ENCODE measurements at places on chromosomes 1 and 21. TPM values are rescaled to one million over a fixed set of nuclear protein-coding genes. Genes with fewer than 3 reads are reported as not detected.

SLC9A1 gene
- total RNA-seq: 17.6 TPM

OR2T11 gene
- not detected for total RNA-seq

CELA2A gene
- not detected for total RNA-seq

- no peak overlapping the region for H3K27ac ChIP-seq
- H3K27me3 ChIP-seq: no peaks in the 10 kb centered on the region
- no peak for DNase-seq
- no peaks in the 10 kb centered on the region for H3K4me1 ChIP-seq
Measured at GRCh38 chr1:27596986-27597385, 7.0 kb downstream of the AHDC1 start.

- H3K36me3 ChIP-seq: no peaks in the 10 kb centered on the region
- DNase-seq: no peak
- no peaks in the 10 kb centered on the region for H3K27me3 ChIP-seq
- peaks cover 2% of the 10 kb centered on the region for H3K4me1 ChIP-seq
Measured at GRCh38 chr1:206722751-206723461, 38.2 kb downstream of the MAPKAPK2 start.

GRCh38 chr1:211637066-211637465 is 38.4 kb downstream of the NEK2 start:
- no peak for DNase-seq
- H3K36me3 ChIP-seq: no peaks in the 10 kb centered on the region
- no peaks in the 10 kb centered on the region for H3K27me3 ChIP-seq
- H3K4me1 ChIP-seq: no peaks in the 10 kb centered on the region

GRCh38 chr1:185489406-185489805 is 172.4 kb upstream of the IVNS1ABP start:
- no peak overlapping the region for H3K4me3 ChIP-seq
- no peaks in the 10 kb centered on the region for H3K36me3 ChIP-seq
- no peak overlapping the region for H3K27ac ChIP-seq
- DNase-seq: no peak

DNA sequence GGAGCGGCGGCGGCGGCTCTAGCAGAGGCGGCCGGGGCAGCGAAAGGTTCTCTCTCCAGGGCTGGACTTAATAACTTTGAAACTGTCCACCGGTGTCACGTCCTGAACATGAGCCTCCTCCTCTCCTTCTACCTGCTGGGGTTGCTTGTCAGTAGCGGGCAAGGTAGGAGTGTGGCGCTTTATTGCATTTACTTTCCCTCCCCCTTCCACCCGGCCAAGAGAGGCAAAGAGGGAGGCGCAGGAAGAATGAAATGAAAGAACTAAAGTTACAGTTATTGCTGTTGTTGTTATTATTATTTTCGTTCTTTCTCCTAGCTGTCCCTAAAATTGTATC is 214 bp downstream of the NCAM2 start:
- H3K27me3 ChIP-seq: no peaks in the 10 kb centered on the region
- H3K27ac ChIP-seq: no peak overlapping the region
- H3K4me3 ChIP-seq: peak overlapping the region; percentile 6
- no peaks in the 10 kb centered on the region for H3K36me3 ChIP-seq
- H3K4me1 ChIP-seq: no peaks in the 10 kb centered on the region

GRCh38 chr1:159646687-159647086 is 59.1 kb downstream of the APCS start:
- no peaks in the 10 kb centered on the region for H3K36me3 ChIP-seq
- DNase-seq: no peak
- H3K27ac ChIP-seq: no peak overlapping the region
- no peaks in the 10 kb centered on the region for H3K4me1 ChIP-seq
- H3K4me3 ChIP-seq: no peak overlapping the region

GPR153 gene
- 17.0 TPM for total RNA-seq

DNA sequence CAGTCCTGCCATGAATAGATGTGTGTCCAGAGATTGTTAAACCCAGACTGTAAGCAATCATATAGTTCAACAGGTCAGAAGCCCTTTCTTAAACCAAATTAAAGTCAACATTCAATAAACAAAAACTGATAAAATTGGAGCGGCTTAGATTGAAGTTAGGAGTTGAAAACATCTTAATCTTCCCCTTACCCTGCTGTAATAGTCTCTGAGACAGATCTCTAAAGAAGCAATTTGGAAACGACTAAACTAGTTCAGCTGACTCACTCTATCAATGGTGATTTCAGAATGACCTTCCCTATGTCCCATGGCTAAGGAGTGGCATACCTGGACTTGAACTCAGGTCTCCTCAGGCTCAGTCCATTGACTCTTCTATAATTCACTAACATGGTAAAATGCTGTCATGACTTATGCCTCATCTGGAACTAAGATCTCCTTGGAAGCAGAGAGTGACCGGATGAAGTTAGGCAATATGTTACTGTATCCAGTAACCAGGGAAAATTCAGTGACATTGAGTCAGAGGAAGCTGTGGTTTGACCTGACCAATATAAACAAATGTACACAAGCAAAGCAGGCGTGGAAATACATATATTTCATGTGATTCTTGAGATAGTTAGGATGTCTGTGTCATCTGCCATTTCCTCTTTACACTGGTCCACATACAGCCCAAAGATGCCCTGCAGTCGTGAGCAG is 30.1 kb downstream of the SGIP1 start:
- no peaks in the 10 kb centered on the region for H3K27me3 ChIP-seq
- peak overlapping the region; percentile 28 for H3K27ac ChIP-seq
- H3K4me1 ChIP-seq: peaks cover 7% of the 10 kb centered on the region
- H3K4me3 ChIP-seq: no peak overlapping the region

- H3K27ac ChIP-seq: no peak overlapping the region
- no peak for DNase-seq
- H3K36me3 ChIP-seq: no peaks in the 10 kb centered on the region
- no peaks in the 10 kb centered on the region for H3K4me1 ChIP-seq
Measured at GRCh38 chr1:40844079-40844478, 18.1 kb downstream of the CITED4 start.

GRCh38 chr1:204442376-204443259 is 31.0 kb upstream of the PPP1R15B start:
- peaks cover 8% of the 10 kb centered on the region for H3K4me1 ChIP-seq
- no peak overlapping the region for H3K27ac ChIP-seq
- H3K36me3 ChIP-seq: no peaks in the 10 kb centered on the region
- H3K27me3 ChIP-seq: no peaks in the 10 kb centered on the region
- DNase-seq: no peak

GRCh38 chr1:177444997-177445746 is 274.4 kb downstream of the BRINP2 start:
- no peak overlapping the region for H3K4me3 ChIP-seq
- H3K36me3 ChIP-seq: no peaks in the 10 kb centered on the region
- no peak for DNase-seq
- no peak overlapping the region for H3K27ac ChIP-seq
- H3K27me3 ChIP-seq: no peaks in the 10 kb centered on the region
- no peaks in the 10 kb centered on the region for H3K4me1 ChIP-seq

- no peaks in the 10 kb centered on the region for H3K36me3 ChIP-seq
- H3K27me3 ChIP-seq: no peaks in the 10 kb centered on the region
- H3K4me3 ChIP-seq: no peak overlapping the region
- H3K4me1 ChIP-seq: no peaks in the 10 kb centered on the region
Measured at GRCh38 chr1:199687321-199687720, 340.2 kb upstream of the NR5A2 start.

DNA sequence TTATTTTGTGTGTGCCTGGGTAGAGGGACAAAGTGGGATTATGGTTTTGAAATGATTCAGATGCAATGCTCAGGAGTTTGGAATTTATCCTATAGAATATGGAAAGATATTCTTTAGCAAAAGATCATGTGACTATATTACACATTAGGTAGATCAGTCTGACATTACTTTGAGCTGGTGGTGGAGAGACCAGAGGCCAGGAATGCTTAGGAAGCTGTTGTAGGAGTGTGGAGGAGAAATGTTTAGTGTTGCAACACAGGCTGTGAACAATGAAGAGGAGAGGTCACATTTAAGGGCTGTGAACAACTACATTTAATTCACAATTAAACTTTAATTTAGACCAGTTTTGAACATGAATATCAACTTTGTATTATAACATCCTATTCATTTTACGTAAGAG is 45.3 kb upstream of the PODN start:
- no peak overlapping the region for H3K27ac ChIP-seq
- H3K27me3 ChIP-seq: no peaks in the 10 kb centered on the region
- H3K4me3 ChIP-seq: no peak overlapping the region
- no peak for DNase-seq

MMP23B gene
- total RNA-seq: 74.5 TPM

DNA sequence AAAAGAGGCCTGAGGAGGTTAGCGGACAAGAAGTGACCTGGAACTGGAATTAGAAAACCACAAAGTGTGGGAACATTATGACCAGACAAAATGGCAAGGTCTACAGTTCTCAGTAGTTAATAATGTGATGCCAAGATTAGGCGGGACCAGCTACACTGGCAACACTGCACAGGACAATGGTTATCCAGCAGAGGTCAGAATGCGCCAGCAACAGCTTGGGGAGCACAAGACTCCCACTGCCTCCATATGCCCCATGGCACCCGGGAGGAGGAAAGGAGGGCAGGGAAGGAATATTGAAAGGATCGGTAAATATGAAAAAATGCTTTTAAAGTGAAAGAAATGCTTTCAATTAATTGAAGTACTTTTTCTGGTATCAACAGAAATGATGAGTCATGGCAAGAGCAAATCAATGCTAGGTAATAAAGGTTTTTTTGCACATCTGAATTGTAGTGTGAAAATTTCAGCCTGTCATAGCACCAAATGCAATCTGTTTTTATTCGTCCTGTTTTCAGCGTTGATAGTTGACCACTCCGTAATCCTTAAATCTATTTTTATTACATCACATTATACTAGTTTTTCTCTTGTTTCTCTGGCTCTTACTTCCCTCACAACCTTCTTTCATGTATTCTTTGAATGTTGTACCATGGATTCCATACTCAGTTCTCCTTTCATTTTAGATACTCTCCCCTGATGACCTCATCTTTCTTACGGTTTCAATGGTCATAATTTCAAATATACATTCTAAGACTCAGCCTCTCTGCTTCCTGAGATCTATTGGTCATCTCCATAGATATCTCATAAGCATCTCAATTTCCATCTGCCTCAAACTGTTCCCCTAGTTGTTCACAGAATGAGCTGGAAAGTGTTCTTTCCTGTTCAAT is 30.7 kb downstream of the VCAM1 start:
- H3K4me1 ChIP-seq: no peaks in the 10 kb centered on the region
- H3K4me3 ChIP-seq: no peak overlapping the region
- no peaks in the 10 kb centered on the region for H3K36me3 ChIP-seq
- no peak overlapping the region for H3K27ac ChIP-seq
- no peak for DNase-seq

DNA sequence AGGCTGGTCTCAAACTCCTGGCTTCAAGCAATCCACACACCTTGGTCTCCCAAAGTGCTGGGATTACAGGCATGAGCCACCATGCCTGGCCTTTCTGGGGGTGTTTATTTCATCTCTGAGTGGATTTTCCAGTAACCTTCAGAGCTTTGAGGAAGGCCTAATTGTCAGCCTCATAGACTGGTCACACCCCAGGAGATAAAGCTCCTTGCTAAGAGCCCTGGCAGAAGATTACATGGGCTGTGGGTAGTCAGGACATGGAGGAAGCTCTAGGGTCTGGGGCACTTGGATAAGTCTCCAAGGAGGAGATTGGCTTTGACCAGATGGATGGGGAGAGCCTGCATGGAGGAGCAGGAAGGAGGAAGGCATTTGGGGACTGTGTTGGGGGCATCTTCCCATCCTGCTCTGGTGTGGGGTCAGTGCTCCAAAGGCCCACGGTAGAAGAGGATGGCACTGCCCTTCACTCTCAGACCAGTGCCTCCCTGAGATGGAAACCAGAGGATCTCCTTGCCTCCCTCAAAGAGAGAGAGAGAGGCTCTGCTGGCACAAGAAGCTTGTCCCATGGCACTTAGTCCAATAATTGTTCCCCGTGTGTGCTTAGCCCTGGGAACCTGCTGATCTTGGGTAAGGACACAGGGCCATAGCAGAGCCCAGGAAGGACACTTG is 14.7 kb upstream of the GSTM4 start:
- H3K36me3 ChIP-seq: no peaks in the 10 kb centered on the region
- no peaks in the 10 kb centered on the region for H3K4me1 ChIP-seq
- no peak overlapping the region for H3K4me3 ChIP-seq
- no peaks in the 10 kb centered on the region for H3K27me3 ChIP-seq
- peak; percentile 30 for DNase-seq

LCE1F gene
- total RNA-seq: not detected

DNA sequence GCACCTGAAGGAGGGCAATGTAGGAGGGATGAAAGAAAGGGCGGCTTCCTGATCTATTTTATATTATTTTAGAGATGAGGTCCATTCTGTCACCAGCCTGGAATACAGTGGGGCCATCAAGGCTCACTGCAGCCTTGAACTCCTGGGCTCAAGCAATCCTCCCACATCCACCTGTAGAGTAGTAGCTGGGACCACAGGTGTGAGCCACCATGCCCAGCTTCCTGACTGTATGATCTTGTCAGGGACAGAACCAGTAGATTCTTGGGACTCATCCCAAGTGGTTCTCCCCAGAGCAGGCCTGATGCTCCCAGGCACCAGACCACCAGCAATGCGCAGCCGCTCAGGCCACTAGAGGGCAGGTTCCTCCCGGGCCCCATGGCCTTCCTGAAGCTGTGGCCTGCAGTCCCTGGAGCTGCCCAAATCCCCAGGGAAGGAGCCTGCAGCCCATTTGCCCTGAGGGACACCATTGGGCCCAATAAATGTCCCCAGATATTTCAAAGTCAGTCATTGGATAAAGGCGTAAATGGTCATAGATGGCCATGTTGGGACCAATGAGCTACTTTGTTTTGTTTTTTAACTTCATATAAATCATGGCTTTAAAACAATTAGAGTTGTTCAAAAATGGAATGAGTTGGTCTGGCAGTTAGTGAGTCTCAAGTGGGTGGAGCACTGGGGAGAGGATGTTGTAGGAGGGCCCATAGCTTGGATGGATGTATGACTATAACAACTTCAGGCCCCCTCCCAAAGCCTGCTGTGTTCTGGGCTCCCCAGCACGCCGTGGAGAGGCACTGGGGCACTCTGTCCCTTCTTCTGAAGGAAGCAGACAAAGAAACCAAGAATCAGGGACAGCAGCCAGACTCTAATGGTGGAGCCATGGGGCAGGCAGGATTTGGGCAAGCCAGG is 44.7 kb upstream of the GOLT1A start:
- H3K36me3 ChIP-seq: no peaks in the 10 kb centered on the region
- H3K27ac ChIP-seq: no peak overlapping the region
- no peak overlapping the region for H3K4me3 ChIP-seq
- no peaks in the 10 kb centered on the region for H3K27me3 ChIP-seq

GRCh38 chr1:25034736-25035522 is 104.9 kb upstream of the RUNX3 start:
- DNase-seq: no peak
- H3K4me1 ChIP-seq: no peaks in the 10 kb centered on the region
- no peak overlapping the region for H3K4me3 ChIP-seq
- no peaks in the 10 kb centered on the region for H3K36me3 ChIP-seq
- no peaks in the 10 kb centered on the region for H3K27me3 ChIP-seq
- no peak overlapping the region for H3K27ac ChIP-seq

EPHA10 gene
- total RNA-seq: 0.12 TPM

LENEP gene
- not detected for total RNA-seq

- no peaks in the 10 kb centered on the region for H3K4me1 ChIP-seq
- DNase-seq: no peak
- H3K4me3 ChIP-seq: no peak overlapping the region
- H3K27me3 ChIP-seq: no peaks in the 10 kb centered on the region
Measured at GRCh38 chr1:112603541-112603940, 15.4 kb downstream of the ST7L start.

GRCh38 chr1:22383526-22384294 is 67.9 kb upstream of the ZBTB40 start:
- H3K36me3 ChIP-seq: no peaks in the 10 kb centered on the region
- H3K4me3 ChIP-seq: no peak overlapping the region
- H3K27ac ChIP-seq: no peak overlapping the region
- H3K27me3 ChIP-seq: no peaks in the 10 kb centered on the region
- H3K4me1 ChIP-seq: no peaks in the 10 kb centered on the region

GRCh38 chr21:33998402-33998801 is 75.0 kb upstream of the MRPS6 start:
- no peaks in the 10 kb centered on the region for H3K4me1 ChIP-seq
- H3K27me3 ChIP-seq: no peaks in the 10 kb centered on the region
- H3K36me3 ChIP-seq: no peaks in the 10 kb centered on the region
- DNase-seq: no peak
- no peak overlapping the region for H3K27ac ChIP-seq
